NCI-H1694 treated with DMSO at 0.1 percent for 48 hours (cell line): ENCODE measurements at places on chromosomes 13 and 19.

DNA sequence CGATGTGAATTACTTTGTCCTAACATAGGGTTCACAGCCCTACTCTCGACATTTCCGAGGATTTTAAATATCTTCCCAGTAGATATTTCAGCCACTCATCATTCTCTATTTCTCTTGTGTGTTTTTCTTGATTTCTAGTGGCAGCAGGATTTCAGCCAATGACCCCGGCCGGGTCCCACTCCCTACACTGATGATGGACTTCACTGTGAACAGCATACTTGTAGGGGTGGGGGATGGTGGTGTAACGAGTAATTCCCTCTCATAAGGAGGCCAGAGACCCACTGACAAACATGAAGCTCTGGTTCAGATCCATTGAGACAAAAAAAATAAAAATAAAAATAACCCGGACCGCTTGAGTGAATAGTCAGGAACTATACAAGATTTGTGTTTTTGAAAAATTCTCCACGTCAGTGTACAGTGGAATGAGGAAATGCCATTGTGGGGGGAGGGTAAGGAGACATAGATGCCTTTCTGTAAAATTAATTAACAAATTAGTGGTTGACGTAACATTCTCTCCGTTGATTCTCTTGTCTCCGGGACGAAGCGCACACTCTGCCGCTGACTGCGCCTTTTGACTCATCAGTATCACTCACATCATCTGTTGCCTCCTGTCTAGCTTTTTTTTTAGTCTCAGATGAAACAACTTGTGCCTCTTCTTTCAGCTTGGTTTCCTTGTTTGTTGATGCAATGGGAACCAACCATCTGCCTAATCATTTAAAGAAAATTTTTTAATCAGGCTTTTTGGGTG lies 48.8 kb upstream of the IRS2 start:
- DNase-seq = no peak

DNA sequence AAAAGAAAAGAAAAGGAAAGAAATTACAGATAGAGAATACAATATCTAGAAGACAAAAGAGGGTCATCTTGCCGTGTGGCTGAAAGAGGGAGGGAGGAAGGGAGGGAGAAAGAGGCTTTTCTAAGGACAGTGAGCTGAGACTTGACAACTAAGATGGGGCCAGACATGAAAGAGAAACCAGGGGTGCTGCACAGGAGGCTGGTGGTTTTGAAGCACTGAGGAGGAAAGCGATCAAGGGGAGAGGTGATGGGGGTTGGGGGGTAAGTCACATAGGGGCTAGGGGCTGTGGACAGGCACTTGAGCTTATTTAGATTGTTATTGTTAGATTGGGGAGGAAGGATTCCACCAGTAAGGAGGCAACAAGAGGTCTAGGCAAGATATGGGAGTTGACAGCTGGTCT lies 17.3 kb downstream of the PNPLA6 start:
- no peak for DNase-seq

GRCh38 chr13:32354040-32354439 lies 38.7 kb downstream of the BRCA2 start:
- no peak for DNase-seq

DNA sequence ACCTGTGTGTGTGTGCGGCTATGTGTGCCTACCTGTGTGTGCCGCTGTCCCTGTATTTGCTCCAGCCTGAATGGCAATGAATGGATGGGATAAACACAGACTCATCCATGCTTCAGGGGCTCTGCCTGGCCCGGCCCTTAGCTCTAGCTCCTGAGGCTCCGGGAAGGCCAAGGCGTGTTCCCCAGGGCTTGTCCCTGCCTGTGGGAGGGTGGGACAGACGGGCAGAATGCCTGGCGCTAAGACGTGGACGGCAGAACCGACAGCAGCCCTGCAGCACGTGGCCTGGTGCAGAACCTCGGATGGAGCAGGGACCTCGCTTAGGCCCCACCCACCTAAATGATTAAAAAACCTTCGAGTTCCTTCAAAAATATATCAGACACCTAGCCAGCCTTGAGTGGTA lies 57.8 kb upstream of the C13orf46 start:
- no peak for DNase-seq

- DNase-seq = no peak
Measured at GRCh38 chr19:16542910-16543472, 754 bp upstream of the CHERP start.

DNA sequence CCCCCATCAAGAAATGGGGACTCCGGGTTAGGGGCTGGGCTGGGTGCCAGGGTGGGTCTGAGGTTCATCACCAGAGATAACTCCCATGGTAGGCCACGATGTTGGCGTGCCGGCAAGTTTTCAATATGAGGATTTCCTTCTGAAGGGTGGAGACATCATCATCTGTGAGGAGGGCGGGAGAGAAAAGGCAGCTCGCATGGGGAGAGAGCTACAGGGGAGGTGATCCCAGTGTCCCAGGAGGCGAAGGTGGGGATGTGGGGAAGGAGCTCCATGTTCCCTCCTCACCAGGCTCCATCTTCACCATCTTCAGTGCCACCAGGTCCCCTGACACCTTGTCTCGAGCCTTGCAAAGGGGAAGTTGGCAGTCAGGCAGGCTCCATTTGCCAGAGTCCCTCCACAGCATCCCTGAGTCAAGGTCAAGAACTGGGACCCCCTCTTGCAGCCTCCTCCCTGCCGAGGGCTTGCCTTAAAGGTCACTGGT lies 430 bp downstream of the MAP4K1 start:
- DNase-seq = no peak

DNA sequence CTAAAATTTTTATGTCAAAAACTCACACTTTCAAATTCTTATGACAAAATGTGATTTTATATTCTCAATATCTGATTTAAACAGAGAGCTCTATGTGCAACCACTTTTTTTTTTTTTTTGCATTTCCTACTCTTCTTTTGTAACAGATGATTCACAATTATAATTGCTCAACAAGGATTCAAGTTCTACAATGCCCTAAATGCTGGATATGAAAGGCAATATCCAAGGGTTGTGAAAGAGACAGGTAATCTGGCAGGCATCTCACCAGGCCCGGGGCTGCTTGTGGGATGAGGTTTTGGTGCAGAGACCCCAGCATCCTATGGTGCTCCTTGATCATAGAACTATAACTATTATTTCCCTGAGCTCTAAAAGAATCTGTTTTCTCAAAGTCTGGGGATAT lies 363.6 kb upstream of the NBEA start:
- no peak for DNase-seq

DNA sequence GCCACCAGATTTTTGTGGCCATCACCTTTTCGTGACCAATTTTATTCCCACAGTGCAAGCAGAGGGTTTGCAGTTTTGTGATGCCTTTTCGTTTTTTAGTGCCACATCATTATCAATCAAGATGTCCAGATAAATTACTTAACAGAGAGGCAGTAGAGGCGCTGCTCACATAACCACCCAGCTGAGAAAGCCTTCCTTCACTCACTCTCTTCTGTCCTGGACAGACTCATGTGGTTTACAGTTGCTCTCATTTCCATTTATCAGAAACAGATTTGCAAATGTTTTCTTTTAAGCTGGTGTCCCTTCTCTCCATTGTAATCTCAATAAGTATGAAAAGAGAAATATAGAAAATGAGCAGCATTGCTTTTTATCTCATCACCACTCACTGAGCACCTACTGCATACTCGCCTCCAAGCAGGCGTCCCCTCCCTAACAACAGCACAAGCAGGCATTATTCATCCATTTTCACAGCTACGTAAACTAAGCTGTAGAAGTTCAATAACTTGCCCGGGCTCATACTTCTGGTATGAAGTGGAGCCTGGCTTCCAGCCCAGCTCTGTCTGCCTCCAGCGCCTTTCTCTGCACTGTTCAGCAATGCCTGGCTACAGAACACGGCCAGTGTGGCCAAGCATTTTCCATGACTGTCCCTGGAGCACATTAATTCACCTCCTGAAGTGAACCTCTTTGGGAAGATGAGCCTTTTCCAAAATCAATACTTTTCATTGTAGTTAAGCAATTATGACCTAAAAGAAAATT lies 34.6 kb upstream of the KATNAL1 start:
- DNase-seq = peak; percentile 4

GRCh38 chr13:43293008-43293407 lies 269.6 kb downstream of the DNAJC15 start:
- no peak for DNase-seq

DNA sequence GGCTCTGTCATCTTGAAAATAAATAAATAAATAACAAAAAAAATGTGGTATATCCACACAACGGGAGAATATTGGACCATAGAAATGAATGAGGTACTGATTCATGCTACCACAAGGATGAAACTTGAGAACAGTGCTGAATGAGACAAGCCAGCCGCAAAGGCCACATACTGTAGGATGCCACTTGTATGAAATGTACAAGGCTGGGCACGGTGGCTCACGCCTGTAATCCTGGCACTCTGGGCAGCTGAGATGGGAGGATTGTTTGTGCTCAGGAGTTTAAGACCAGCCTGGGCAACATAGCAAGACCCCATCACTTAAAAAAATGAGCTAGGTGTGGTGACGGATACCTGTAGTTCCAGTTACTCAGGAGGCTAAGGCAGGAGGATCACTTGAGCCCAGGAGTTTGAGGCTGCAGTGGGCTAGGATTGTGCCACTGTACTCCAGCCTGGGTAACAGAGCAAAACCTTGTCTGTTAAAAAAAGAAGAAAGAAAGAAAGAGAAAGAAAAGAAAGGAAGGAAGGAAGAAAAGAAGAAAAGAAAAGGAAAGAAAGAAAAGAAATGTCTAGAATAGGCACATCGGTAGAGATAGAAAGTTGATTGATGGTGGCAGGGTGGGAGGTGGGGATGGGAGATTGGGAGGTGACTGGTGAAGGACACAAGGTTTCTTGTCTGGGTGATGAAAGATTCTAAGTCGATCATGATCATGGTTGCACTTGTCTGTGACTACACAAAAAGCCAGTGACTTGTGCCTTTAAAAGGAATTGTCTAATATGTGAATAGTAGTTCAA lies 20.3 kb downstream of the HPN start:
- no peak for DNase-seq

GRCh38 chr13:45356966-45357672 lies 16.1 kb upstream of the TPT1 start:
- DNase-seq = no peak
